CD8-positive, alpha-beta T cell (primary cell): ENCODE measurements at places on chromosomes 13 and 19.

- no peak for DNase-seq
Measured at GRCh38 chr19:8826371-8826770, 5.7 kb downstream of the ZNF558 start.

DNA sequence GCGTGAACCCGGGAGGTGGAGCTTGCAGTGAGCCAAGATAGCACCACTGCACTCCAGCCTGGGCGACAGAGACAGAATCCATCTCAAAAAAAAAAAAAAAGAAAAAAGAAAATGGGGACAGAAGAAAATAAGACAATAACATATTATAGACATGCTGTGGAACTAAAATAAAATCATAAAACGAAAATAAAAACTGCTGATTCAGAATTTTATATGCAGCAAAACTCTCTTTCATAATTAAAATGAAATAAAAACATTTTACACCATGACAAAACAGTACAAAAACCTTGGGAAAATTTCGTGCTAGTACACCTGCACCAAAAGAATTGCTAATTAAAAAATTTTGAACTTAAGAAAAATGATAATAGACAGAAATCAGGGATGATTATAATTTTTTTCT, 2245.1 kb downstream of the PCDH9 start:
- no peak for DNase-seq

- no peak for DNase-seq
Measured at GRCh38 chr19:51168564-51169282, 26.6 kb downstream of the SIGLEC7 start.

- no peak for DNase-seq
Measured at GRCh38 chr19:38304866-38305429, 897 bp downstream of the C19orf33 start.

GRCh38 chr19:42514449-42514848, 13.8 kb downstream of the CEACAM1 start:
- no peak for DNase-seq

DNA sequence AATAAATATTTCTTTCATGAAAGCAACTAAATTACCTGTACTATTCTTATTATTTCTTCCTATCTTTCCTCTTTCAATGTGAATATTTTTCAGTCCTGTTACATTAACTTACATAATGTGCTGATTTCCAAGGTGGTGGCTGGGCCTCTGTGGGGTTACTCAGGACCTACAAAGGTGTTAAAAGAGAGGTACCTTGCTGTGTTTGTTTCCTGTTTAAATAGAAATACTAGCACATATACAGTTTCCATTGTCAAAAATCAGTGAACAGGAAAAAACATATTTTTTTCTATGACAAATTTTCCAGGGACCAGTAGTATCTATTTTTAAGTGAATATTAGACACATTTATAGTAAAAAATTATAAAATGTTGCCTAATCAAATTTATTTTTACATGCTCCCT, 8.7 kb upstream of the PCDH9 start:
- no peak for DNase-seq

DNA sequence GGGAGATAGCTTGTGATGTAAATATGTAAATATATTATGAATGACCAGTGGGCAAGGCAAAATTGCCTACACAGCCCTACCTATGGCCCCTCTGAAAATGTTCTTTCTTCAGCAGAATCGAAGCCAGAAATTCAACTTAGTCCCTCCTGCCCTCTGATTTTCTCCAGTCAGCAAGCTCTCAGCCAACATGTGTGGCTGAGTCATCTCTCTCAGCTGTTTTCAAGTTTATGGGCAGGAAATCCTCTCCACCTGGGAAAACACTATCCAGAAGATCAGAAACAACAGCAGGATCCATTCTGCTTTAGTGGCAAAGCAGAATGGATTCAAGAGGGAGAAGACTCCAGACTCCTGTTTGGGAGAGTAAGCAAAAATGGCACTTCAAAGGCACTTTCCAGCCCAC, 8.9 kb upstream of the ZNF527 start:
- DNase-seq: no peak

DNA sequence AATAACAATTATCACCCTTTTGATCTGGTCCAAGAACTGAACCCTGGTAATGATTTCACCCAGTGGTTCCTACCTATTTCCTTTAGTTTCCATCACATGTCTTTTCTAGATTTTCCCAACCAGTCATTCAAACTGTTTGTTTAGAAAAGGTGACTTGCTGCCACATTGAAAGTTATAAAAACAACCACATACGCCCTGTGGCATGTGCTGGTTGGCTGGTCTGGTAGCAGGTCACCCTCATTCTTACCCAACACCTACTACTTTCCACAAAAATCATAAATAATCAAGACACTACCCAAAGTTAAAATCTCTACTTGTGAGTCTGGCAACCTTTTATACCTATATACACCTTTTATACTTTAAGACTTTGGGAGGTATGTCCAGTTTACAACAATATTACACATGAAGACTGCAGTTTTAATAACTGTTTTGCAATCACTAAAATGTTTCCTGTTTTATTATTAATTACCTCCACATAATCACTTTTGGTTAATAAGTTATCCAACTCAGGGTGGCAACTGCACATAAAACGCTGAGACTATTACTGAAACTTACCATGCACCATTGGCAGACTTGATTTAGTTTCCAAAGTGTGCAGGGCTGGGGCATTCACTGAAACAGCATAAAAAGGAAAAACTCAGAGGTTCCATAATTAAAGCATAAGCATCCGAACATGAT, 38.9 kb downstream of the DZIP1 start:
- DNase-seq: no peak

DNA sequence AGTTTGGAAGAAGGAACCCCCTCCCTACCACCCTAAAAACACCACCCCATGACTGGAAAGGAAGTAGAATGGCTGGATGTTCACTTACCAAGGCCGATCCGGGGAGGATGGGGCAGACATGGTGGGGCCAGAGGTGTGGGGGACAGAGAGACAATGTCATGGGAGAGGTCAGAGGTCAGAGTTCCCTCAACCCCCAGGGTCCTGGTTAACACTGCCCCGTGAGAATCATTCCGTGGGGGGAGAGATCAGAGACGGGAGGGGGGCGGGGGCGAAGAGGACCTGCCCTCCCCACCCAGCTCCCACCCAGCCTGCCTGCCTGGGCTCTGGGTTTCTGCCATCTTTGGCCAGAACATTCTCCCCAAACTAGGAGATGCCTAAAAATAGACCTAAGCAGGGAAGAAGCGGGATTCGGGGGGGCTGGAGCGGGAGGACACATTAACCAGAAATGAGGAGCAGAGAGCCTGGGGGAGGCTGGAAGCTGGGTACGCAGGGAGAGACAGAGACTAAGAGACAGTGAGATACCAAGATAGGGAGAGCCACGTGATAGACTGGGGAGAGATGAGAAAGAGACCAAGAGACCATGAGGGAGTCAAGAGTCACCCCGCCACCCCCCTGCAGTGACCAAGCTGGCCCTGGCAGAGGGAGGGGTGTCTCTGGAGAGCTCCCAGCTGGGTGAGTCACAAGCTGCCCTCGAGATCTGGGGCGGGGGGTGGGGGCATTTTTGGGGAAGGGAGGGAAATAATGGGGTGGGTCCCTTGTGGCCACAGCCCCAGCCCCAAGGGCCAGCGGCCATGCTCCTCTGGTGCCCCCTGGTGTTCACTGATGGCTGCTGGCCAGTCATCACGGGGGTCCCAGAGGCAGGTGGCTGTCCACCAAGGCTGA, 6.1 kb upstream of the KANK2 start:
- peak; percentile 24 for DNase-seq

GRCh38 chr19:8665468-8666213, 33.0 kb downstream of the ACTL9 start:
- no peak for DNase-seq

- DNase-seq: no peak
Measured at GRCh38 chr13:59672445-59672844, 491.3 kb downstream of the DIAPH3 start.

GRCh38 chr19:10766671-10767201, 48.9 kb downstream of the DNM2 start:
- DNase-seq: no peak

GRCh38 chr19:18171605-18172327, 1.8 kb upstream of the IFI30 start:
- DNase-seq: no peak

DNA sequence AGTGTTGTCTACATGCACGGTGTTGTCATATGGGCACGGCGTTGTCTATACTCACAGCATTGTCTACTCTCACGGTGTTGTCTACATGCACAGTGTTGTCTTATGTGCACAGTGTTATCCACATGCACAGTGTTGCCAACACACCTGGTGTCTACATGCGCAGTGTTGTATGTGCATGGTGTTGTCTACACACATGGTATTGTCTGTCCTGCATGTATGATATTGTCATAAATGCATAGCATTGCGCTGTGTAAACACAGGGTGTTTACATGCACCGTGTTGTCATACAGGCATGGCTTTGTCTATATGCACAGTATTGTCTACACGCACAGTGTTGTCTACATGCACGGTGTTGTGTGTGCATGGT, 6.8 kb downstream of the ADPRHL1 start:
- no peak for DNase-seq

DNA sequence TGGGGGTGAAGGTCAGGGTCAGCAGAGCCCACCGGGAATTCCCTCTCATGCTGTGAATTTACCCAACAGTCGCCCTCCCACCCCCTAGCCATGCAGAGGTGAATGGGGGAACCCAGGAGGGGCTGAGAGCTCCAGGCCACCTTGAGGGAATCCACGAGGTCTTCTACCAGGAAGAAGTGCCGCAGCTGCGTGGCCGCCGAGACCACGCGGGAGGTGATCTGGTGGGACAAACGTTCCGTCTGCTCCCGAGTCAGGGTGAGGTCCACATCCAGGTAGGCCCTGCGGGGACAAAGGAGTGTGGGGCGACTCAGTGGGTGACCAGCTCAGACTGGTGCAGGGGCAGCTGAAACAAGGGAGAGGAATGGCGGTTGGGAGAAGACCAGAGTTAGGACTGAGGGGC, 8.1 kb downstream of the RTN2 start:
- DNase-seq: no peak

DNA sequence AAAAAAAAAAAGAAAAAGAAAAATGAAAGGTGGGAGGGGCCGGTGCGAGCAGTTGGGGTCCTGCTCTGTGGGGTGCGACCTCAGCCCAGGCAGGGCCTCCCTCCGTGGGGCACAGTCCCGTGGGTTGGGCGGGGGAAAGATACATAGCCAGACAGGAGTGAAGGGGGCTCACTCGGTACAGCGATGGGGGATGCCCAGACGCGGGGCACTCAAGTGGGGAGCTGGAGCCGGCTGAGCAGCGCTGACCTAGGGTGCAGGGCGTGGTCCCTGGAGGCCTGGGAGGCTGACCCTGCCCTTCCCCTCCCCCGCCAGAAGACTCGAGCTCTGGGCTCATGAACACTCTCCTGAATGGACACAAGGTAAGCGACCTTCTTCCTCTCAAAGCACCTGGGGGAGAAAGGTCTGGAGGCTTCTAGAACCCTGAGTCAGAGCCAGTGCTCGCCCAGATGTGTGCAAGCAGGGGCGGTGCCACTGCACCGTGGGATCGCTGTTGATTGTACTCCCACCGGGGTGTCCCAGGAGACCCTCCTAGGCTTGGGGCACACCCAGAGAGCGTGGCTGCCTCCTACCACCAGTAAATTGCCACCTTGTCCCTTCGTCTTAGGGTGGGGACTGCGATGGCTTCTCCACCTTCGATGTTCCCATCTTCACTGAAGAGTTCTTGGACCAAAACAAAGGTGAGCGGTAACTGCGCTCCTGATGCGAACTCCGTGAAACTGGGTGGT, 3.4 kb downstream of the HMG20B start:
- DNase-seq: no peak

GRCh38 chr13:106143930-106144709, 391.3 kb downstream of the EFNB2 start:
- DNase-seq: no peak

DNA sequence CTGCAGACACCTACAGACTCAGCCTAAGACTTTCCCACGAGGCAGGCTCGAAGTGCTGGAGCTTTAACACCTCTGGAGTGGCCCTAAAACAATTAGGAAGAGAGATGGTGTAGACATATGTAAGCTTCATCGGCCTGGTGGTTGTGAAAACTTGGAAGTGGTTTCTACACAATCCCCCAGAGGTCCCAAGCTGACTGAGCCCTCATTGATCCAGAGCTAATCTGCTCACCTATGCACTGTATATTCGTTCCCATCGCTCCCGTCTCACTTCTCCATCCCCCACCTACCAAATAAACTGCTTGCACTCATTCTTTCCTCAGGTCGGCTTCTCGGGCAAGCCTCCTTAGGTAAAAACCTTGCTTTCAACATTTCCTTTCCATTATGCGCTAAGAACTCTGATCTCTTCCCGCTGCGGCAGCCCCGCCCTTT, 767 bp upstream of the ZNF793 start:
- peak; percentile 6 for DNase-seq

DNA sequence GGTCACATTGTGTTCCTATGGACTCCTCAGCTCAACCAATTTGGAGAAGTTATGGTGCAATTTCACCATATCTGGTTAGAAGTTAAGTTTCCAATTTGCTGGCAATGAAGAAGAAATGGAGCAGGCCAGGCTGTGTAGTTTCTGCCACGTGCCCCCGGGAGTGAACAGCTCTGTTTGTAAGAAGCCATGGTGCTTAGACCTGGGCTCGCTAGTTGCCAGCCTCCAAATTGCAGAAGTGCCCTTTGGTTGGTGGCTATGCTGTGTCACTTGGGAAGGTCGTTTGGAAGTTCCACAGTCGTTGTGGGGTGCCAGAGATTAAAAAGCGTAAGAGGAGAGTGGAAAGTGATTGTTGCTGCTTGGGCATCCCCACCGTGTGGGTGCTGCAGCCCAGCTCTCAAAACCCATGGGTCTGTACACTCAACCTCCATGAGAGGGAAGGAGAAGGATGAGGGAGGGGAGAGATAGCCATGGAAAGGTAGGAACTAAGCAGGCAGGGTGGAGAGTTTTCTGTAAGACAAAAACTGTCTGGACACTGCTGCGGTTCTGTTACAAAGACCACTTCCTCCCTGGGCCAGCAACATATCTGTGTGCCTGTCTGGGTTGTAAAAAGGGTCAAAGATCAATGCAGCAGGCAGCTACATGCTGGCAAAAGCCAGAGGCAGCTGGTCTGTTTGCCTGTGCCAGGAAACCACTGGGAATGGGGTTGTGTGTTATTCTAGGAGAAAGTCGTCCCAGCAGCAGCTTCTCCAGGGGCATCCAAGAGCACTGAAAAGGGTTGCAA, 10.8 kb downstream of the ALOX5AP start:
- DNase-seq: no peak

DNA sequence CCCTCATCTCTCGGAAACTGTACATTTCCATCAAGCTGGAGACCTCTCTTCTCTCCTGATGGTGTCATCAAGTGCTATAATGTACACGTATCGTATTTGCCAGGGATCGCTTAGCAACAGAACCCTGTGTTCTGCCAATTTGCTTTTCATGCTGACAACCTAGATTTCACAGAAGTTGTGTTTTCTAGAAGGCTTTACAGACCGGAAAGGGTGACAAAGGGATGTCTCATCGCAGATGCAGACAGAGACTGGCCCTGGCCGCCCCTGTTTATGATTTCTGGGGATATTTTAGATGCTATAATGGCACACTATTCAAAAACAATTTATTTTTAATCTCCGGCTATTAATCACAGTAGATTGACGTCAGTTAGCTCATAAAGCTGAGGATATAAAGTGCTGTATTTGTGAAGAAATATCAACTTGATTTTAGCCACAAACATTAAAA, 291.4 kb downstream of the IRS2 start:
- no peak for DNase-seq

GRCh38 chr13:43057653-43058317, 34.4 kb downstream of the DNAJC15 start:
- no peak for DNase-seq

GRCh38 chr13:80126389-80127068, 214.4 kb downstream of the SPRY2 start:
- no peak for DNase-seq
